ENCODE measurements at places on chromosomes 2 and 18. TPM values are rescaled to one million over a fixed set of nuclear protein-coding genes. Genes with fewer than 3 reads are reported as not detected.

Gene CERKL
- total RNA-seq, result 47.5 TPM

Gene UGT1A8
- not detected for total RNA-seq

Gene KYNU
- 0.27 TPM for total RNA-seq

Gene KCNF1
- 5.6 TPM for total RNA-seq

Gene RTP5
- 1.3 TPM for total RNA-seq

Gene GNLY
- not detected for total RNA-seq

Gene TUBB8B
- total RNA-seq, result not detected

Gene MYO7B
- 0.27 TPM for total RNA-seq

Gene UPP2
- 0.27 TPM for total RNA-seq

Gene CAPN14
- total RNA-seq, result 2.8 TPM

Gene IMPACT
- total RNA-seq, result 24.4 TPM

Gene NT5DC4
- total RNA-seq, result not detected

Gene ZNF519
- 56.5 TPM for total RNA-seq

Gene HMSD
- total RNA-seq, result not detected

Gene TMEM247
- total RNA-seq, result not detected

Gene CENPA
- total RNA-seq, result 4.6 TPM

Gene ITGB6
- total RNA-seq, result 0.27 TPM

Gene CREG2
- total RNA-seq, result 8.6 TPM
